ENCODE measurements at places on chromosomes 3 and 15. TPM values are rescaled to one million over a fixed set of nuclear protein-coding genes. Genes with fewer than 3 reads are reported as not detected.
A peak's percentile ranks its signal among the peaks of the same experiment; 100 is the strongest.

DNA sequence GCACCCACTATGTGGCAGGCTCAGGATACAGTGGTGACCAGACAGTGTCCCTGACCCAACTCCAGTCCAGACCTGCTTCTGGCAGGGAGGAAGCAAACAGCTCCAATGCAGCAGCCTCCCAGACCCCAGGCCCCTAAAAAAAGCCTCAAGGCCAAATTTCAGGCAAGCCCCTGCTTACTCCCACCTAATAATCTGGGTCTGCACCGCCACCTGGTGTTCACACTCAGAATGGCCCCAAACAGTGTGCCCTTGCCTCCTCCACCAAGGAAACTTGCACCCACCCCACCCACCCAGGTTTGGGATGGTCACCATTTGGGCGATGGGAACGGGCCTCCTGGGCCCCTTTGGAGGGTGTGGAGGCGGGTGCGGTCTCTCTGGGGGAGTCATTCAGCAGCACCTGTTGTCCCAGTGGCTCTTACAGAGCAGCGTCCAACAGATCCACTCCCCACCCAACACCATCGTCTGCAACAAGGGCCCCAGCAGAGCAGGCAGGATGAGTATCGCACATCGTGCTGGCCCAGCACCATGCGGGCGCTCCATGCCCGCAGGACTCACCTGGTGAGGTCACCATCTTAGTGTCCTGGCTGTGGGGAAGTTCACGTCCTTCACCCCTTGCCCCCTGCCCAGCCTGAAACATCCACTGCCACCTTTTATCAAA lies 17.3 kb downstream of the C3orf18 start:
- peak; percentile 20 for DNase-seq

DNA sequence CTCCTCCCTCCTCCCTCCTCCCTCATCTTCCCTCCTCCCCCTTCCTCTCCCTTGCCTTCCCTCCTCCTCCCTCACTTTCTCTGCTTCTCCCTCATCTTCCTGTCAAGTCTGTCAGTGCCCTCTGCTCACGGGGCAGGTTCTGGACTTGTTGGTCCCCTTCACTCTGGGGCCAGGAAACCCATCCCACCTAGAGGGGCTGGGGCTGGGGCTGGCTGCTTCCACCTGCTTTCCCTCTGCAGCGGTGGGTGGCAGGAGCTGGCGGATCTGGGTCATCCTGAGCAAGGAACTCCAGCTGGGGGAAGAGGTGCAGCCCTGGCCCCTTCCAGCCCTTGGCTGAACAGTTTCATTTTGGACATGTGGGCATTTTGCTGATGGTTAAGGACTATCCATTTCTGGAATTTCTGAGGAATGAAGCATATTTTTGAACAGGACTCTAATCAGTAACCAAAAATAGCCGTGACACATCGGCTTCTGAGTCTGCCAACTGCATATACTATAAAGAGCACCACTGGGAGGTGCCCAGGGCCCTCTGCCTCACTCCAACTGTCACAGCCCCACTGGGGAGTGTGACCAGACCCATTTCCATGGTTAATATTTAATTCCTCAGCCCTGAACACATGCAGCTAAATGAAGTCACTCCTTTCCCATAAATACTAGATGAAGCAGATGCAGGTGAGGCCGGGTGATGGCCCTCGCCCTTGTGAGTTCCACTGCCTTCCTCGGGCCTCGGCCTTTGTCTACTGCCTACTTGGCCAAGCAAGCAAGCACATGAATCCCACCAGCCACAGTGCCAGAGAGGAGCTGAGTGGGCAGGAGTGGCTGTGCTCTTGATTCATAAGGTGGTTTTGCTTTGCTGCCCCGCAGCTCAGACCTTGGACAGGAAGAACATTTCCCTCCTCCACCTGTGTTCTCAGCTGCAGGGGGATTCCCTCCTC lies 39.8 kb downstream of the CHDH start:
- DNase-seq, result peak; percentile 82

DNA sequence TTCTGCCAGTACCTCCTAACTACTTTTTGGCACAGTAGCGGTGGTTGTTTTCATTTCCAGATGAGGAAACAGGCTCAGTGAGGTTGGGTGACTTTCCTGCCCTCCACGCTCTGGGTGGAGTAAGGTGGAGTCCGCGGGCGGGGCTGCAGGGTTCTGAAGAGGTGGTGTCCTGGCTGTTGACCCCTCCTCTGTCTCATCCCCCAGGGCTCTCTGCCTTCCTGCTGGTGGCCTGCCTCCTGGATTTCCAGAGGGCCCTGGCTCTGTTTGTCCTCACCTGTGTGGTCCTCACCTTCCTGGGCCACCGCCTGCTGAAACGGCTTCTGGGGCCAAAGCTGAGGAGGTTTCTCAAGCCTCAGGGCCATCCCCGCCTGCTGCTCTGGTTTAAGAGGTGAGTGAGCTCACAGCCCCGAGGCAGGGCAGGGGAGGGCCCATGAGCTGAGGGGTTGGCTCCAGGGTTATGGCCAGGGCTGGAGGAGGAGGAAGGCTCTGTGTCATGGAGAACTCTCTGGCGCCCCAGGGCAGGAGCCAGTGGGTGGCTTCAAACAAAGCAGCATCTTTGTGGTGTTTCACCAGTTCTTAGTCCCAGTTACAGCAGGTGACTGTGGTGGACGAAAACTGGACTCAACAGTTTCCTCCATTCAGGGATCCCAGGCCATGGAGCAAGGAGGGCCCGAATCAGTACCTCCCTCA lies 10.4 kb downstream of the SLC28A1 start:
- no peak for DNase-seq

Gene GOLGA8O
- 0.65 TPM for polyA plus RNA-seq
